Stimulated activated CD4-positive, alpha-beta T cell treated with anti-CD3 and anti-CD28 coated beads, Interleukin-1b, Interleukin-23, amount 100 ng/mL, for 1 hour (primary cell): ENCODE measurements at places on chromosomes 2 and 18.

- DNase-seq = no peak
These were observed 216.5 kb downstream of the CDCA7 start for GRCh38 chr2:173571021-173571821.

GRCh38 chr2:222548992-222549391 lies 106.9 kb downstream of the FARSB start:
- no peak for DNase-seq

GRCh38 chr2:197803033-197803444 lies 1.4 kb upstream of the PLCL1 start:
- no peak for DNase-seq

GRCh38 chr2:240812301-240812680 lies 7.7 kb downstream of the KIF1A start:
- DNase-seq = no peak

DNA sequence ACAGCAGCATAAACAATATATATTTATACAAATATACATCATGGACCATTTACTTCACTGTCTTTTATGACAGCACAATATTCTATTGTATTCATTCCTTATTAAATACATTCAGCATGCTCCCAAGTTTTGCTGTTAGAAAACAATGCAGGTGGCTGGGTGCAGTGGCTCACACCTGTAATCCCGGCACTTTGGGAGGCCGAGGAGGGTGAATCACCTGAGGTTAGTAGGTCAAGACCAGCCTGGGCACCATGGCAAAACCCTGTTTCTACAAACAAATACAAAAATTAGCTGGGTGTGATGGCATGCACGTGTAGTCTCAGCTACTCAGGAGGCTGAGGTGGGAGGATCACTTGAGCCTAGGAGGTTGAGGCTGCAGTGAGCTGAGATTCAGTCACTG lies 39.0 kb downstream of the NPC1 start:
- DNase-seq = no peak

GRCh38 chr2:106959975-106960682 lies 74.2 kb upstream of the ST6GAL2 start:
- DNase-seq = no peak

DNA sequence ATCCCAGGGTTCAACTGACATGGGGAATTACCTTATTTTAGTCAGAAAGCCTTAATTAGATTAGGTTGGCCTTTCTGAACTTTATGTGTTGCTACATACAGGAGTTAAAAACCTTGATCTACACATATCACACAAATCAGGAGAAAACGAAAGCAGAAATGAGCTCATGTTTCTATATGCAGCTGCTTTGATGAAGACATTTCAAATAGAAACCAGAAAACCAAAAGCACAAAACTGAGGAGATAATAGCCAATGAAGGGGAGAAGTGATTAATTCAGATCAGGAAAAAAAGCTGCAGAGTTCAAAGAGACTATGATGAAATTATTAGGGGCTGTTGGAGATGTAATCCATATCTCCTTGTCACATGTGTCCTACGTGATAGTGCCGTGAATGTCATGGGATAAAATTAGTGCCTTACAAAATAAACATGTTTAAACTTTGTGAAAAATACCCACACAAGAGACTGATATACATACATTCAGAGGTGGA lies 255.0 kb downstream of the CAMKMT start:
- DNase-seq = no peak

- DNase-seq = no peak
These were observed 91.8 kb downstream of the ACVR1 start for GRCh38 chr2:157784169-157784822.
